ENCODE measurements at places on chromosomes 16 and 17. TPM values are rescaled to one million over a fixed set of nuclear protein-coding genes. Genes with fewer than 3 reads are reported as not detected.

EVPLL gene
- not detected for total RNA-seq

TMEM98 gene
- total RNA-seq, result 10.1 TPM

GAST gene
- total RNA-seq, result not detected

THOC6 gene
- total RNA-seq, result 9.1 TPM

PRDM7 gene
- not detected for total RNA-seq

RAB37 gene
- total RNA-seq, result 1.9 TPM

FBXL20 gene
- total RNA-seq, result 14.2 TPM

Data from left ventricle myocardium inferior (tissue), 1 donor.